Activated CD4-positive, alpha-beta T cell treated with anti-CD3 and anti-CD28 coated beads for 4 hours (primary cell): ENCODE measurements at places on chromosomes 4 and X.

DNA sequence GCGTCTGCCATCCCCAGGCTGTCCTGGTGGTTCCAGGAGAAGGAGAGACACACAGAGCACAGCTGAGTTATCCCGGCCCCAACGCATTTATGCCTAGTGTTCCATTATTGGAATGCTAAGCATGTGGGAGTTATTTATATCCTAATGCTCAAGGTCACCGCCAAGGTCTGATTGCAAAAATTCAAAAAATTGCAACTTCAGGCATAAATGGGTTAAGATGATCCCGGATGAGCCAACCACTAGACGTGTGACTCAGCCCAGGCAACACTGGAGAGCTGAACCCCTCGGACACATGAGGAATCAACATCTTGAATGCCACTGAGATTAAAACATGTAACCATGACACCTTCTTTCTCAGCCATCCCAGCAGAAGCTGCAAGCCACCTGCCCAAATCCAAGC is 3.8 kb upstream of the ZCCHC4 start:
- DNase-seq: no peak

DNA sequence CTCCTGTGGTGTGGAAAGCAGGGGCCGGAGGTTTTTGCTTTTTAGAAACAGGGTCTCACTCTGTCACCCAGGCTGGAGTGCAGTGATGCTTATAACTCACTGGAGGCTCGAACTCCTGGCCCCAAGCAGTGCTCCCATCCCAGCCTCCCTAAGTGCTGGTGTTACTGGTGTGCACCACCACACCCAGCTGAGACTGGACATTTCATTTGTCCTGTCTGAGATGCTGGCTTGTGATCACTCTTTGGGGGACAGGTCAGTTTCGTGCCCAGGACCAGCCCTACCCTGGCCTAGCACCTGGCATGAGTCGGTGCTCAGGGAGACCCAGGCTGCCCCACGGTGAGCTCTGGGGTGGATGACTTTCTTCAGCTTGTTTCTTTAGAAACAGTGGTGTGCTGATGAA is 11.3 kb downstream of the PSAPL1 start:
- no peak for DNase-seq

DNA sequence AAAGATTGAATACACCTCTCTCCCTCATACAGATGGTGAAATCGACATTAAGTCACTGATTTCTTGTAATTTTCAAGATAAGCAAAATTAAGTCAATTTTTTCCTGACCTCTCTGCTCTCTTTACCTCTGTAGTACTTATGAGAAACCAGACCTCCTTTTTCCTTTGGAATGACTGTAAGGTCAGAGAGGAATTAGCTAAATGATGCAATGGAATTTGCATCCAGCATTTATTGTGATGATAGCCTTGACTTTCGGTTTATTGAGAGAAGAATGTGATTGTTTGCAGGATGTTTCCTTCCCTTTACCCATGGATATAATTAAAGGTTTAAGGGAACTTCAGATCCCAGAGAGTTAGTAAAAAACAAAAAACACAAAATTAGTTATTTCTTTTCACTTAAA is 22.4 kb downstream of the STK26 start:
- DNase-seq: no peak

- DNase-seq: no peak
These were observed at the start of gene C1QTNF7 for GRCh38 chr4:15427701-15428100. C1QTNF7 (plus strand) TSS chr4:15428033; CDS start chr4:15435744, 7,711 bp downstream.

- DNase-seq: no peak
These were observed 116.6 kb upstream of the TENM3 start for GRCh38 chr4:182126603-182127002.

- DNase-seq: no peak
These were observed 394.7 kb upstream of the CPEB2 start for GRCh38 chr4:14607578-14607977.

DNA sequence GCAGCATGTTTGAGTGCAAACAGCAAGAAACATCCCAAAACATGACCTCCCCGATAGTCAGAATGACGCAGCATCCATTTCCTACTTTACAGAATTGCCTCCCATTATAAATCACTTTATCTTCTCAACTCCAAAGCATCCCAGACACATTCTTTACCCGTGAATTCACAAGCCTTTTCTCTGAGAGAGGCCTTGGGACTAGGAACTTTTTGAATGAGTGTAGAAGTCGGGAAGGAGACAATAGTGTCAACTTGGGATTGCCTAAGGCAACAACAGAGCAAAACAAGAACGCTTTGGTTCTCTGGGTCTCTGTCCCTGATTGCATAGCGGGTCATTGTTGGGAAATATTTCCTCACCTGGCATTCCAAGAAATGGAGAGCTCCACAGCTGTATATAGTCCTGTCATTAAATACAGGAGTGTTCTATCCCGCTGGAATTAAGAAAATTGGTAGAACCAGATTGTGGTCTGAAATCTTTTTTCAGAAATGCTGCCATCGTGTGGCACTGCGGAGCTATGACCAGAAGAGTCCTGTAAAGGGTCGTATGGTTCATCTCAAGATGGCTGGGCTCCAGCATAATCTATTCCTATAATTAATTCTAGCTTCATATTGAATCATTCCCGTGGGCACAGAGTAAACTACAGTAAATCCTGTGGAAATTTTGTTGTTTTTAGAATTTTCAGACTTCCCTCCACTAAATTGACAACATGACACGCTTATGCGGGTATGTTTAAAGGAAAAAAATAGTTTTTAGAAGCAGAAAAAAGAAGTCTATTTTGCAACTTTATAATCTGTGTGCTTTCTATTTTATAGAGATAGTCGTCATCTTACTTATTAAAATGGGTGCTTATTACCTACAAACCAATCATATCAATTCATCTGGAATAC is 2.0 kb upstream of the SPP1 start:
- DNase-seq: peak; percentile 23

GRCh38 chr4:16194214-16194613 is 32.1 kb downstream of the TAPT1 start:
- DNase-seq: no peak

- no peak for DNase-seq
These were observed 352.1 kb upstream of the GATB start for GRCh38 chr4:152112887-152113286.

GRCh38 chrX:113136836-113137235 is 296.2 kb upstream of the AMOT start:
- DNase-seq: no peak

GRCh38 chr4:87541521-87541920 is 12.3 kb upstream of the SPARCL1 start:
- no peak for DNase-seq

DNA sequence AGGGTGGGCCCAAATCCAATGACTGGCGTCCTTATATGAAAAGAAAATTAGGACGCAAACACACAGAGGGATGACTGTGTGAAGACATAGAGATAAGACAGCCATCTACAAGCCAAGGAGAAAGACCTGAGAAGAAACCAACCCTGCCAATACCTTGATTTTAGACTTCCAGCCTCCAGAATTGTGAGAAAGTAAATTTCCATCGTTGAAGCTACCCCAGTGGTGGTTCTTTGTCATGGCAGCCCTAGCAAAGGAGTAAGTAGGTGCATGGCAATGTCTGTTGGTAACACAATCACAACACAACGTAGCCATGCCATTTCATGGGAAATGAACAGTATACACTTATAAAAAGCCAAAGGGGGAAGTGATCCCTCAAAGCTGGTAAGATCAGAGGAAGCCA is 25.3 kb downstream of the SMIM20 start:
- DNase-seq: no peak

DNA sequence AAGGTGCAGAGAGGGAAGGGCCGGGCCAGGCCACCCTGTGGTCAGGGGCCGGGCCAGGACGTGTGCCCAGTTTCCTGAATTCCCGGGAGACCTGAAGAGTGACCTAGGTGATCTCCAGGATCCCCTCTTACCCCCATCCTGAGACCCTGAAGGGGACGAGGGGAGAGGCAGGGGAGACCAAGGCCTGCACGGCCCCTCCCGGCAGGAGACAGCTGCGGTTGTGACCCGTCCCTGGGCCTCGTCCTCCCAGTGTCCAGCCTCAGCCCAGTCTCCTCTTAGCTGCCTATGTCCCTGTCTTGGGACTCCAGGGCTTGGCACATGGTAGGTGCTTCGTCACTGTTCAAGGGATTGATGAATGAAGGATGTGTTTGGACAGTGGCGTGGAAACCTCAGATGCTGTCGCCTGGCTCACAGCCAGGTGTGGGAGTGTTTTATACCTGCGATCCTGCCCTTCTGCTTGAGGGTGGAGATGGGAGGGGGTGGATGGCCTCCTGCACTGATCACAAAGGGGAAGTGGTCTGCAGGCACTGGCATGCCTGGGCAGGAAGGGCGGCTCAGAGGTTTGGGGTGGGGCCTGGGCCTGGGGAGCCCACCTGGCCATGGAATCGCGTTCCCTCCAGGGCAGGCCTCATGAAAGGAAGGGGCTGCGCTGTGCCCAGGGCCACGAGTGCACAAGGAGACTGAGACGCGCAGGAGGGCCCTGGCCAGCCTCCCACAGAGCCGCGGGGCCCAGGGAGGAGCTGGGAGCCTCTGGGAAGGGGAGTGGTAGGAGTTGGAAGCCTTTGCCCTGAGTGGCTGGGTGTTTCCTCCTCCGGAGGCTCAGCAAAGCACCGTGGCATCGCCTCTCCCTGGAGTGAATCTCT is 6.9 kb downstream of the SH3TC1 start:
- DNase-seq: no peak

- DNase-seq: peak; percentile 20
These were observed at the start of gene STBD1 for GRCh38 chr4:76305971-76306881. STBD1 (plus strand) TSS chr4:76306733; CDS start chr4:76306770, 37 bp downstream.

GRCh38 chrX:133630362-133630761 is 215.1 kb upstream of the GPC4 start:
- DNase-seq: no peak

DNA sequence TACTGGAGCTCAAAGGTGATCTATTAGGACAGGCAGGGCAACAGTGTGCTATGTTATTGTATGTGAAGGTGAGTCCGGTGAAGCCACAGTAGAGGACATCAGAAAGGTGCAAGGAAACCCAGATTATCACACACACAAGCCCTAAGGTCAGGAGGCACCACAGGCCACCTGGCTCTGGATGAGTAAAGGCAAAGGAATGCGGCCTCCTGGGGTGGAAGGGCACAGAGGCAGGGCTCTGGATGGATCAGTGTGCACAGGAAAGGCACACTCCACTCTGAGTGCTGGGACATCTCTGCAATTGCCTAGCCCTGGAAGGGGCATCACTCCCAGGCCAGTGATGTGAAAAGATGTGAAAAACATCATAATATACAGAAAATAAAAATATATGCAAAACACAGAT is 683.5 kb downstream of the TRIML1 start:
- DNase-seq: no peak

- DNase-seq: no peak
These were observed 2.7 kb downstream of the TMEM154 start for GRCh38 chr4:152677117-152677516.

DNA sequence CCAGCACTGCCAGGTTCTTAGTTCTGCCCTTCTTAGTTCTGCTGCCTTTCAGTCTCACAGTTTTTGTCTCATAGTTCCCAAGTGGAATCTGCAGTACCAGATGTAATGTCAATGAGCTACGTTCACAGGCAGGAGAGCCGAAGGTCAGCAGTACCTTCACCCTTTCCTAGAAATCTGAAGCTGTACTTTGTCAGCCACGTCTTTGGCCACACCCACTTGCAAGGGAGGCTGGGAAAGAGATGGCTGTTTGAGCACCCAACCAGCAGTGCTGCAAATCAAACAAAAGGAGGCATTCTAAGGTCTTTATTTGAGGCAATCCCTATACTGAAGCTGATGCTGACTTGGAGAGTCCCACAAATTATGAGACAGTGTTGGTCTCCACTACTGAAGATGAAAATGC is 199.1 kb upstream of the NPY2R start:
- no peak for DNase-seq

DNA sequence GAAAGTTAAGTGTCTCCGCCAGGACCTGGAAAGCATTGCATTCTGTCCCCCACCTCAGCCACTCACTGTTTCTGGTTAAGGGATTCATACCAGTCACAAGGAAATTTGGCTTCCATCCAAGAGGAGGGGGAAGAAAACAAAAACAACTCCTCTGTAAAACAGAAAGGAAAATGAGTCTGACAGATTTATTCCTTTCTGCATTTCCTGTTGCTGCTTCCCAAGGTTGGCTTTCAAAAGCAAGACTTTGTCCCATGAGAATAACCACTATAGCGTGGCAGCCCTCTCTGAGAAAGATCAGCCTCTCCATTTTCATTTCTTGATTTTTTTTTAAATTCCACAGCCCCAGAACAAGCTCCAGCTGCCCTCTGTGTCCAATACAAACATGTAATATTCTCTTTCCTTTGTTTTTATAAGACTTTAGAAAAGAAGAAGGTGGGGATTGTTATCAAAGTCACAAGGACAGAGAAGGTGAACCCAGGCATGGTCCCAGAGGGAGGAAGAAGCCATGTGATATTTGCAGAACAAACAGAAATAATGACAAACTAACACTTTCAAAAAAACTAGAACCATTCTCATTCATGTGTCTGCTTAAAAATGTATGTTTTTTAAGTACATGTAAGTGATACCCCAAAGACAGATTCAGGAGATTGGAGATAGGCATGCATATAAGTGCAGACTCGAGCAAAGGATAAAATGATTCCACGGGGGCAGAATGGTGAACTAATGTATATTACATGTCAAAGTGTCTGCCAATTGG is 90.7 kb upstream of the DCLK2 start:
- DNase-seq: no peak

DNA sequence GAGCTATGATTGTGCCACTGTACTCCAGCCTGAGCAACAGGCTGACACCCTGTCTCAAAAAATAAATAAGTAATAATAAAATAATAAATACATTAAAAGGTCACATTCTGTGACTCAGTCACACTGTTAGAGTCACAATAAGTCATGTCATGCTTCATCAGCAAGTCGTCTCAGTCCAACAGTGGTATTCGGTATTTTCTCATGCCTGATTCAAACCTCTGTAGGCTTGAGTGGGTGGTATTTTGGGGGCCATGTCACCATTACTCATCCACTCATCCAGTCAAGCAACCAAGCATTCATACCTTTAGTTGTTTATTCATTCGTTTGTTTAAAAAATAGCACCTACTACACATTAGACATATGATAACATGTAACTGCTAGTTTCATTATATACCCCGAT is 46.9 kb downstream of the SUPT20HL2 start:
- no peak for DNase-seq

DNA sequence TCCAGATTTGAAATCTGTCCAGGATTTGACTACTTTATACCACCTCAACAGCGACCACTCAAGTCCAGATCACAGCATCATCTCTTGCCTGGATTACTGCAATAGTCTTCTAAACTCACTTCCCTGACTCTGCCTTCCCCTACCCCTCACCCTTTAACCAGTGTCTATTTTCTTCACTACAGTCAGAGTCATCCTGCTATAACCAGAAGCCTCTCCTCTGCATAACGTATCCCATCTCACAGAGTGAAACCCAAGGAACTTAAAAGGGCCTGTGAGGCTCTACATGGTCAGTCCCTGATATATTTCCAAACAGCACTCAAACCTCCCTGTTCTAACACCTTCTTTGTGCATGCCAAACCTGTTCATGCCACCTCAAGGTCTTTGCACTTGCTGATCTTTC is 40.7 kb upstream of the SCOC start:
- no peak for DNase-seq

- peak; percentile 34 for DNase-seq
These were observed 569.3 kb upstream of the DIPK2B start for GRCh38 chrX:45769761-45770582.

- DNase-seq: no peak
These were observed 63.5 kb upstream of the WDR17 start for GRCh38 chr4:176002007-176002613.
